GM13976 (cell line): ENCODE measurements at places on chromosomes 3 and 15.

- no peak for DNase-seq
These were observed 26.2 kb downstream of the LARP6 start for GRCh38 chr15:70827721-70828120.

DNA sequence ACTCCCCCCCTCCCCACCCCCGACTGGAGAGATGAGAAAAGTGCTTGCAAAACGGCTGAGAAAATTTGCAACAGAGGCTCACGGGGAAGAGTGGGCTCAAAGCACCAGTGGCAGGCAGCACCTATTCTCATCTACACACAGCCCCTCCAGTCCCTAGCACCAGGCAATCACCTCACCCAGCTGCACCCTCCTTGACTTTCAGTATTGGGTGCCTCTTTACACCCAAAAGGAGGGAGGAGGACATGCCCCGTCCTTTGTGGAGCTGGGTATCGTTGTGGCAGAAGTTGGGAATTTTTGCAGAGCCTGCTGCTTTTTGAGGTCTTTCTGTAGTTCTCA is 182.8 kb upstream of the TOPAZ1 start:
- no peak for DNase-seq

GRCh38 chr3:124467980-124468902 is 262.0 kb upstream of the UMPS start:
- peak; percentile 62 for DNase-seq

DNA sequence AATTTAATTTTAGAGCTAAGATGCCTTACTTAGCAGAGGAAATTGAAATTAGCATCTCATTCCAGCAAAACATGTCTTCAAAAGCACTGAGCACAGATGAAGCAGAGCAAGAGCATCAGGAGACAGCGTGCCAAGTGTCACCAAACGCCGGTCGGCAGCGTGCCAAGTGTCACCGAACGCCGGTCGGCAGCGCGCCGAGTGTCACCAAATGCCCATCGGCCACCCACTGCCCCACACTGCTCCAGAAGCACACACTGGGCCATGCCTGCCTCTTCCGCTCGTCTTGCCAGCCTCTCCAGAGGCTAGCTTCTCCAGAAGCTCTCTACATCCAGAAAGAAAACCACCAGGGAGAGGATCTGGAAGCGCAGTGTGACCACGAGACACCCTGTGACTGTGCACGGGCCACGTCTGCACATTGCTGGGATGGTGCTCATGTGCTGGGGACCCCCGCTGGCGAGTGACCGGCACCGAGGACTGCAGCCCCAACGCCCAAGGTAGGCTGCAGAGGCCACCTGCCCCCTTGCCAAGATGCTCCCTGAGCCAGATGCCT is 37.8 kb downstream of the CYFIP1 start:
- no peak for DNase-seq

DNA sequence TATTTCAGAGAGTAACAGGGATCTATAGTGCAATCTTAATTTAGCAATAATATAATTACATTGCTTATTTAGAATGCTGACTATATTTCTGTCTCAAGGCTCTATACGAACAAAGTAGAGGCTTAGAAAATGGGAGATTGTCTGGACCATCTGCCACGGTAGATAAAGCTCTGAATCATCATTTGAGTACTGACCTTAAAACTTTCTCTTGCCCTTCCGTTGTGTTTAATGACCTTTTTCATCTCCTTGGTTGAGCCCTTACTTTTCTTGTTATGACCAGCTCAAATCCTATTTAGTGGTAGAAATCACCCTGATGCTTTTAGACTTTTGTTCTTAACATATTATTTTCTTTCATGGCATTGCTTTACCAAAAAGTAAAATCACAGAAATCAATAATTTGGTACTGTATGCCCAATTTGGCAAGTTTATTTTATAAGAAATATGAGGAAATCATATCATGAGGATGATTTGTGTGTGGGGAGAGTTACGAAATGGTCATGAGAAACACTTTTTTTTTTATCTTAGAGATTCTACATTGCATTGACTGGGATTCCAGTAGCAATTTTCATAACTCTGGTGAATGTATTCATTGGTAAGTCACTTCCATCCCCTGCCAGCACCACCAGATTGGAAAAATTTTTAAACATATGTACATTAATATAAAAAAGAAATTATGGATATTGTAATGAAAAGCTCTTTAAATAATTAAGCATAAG is 11.0 kb downstream of the NDUFB5 start:
- no peak for DNase-seq
